ENCODE measurements at places on chromosomes 2 and 18.

DNA sequence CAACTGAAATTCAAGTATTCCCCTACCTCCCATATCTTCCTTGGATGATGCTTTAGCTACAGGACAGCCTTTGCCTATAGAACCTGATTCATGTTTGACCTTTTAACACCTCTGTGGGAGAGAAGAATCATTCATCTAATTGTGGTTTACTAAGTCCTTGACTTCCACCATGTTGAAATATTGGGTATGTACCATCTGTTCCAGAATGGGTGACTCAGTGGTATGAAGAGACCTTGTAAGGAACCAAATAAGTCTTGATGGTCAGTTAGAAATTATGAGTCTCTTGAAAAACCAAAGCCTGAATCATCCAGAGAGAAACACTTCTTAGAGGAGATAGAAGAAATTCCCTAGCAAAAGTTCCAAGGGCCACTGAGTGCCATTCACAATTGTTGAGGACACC, 27.5 kb downstream of the STAMBP start:
- no peak for DNase-seq

DNA sequence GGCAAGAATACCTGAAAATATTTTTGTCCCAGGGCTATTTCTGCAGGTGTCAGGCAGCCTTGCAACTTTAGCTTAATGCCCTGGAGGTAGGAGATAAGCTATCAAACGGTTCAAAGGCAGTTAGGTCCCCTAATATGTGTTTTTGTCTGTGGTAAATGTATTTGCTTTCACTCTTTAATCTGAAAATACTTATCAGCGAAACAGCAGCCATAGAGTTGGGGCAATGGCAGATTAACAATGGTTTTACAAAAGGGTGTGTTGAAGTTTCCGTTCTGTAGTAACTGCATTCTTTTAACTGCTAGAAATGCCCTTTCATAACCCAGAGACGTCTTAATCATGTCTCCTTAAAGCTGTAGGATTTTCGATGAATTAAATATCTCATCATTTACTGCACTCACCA, 265.0 kb upstream of the TRIB2 start:
- no peak for DNase-seq

DNA sequence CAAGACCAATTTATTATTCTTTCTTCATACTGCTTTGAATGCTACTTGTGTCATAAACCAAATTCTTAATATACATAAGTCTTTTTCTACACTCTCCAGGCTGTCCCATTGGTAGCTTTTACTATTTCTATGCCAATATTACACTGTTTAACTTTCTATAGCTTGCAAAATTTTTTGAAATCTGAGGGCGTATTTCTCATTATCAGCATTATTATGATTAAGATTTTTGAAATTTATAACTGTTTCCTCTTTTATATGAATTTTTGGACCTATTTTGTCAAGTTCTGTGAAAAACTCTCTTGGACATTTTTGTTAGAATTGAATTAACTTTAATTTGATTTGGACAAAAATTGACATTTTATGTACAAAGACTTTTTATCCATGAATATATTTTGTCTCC, 98.6 kb downstream of the GFPT1 start:
- DNase-seq: no peak

DNA sequence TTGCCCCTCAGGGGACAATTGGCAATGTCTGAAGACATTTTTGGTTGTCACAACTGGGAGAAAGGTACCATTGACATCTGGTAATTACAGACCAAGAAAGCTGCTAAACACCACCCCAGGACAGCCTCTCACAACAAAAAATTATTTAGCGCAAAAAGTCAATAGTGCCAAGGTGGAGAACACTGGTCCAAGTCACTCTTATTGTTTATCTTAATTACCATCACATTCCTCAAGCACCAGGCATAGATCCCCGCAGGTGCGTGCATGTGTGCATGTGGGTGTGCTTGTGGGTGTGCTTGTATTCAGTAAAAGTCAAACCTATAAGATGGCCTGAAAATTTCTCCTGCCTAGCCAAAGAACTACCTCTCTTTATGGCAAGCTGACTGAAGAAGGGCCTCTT, 74.9 kb upstream of the WDR75 start:
- DNase-seq: no peak

DNA sequence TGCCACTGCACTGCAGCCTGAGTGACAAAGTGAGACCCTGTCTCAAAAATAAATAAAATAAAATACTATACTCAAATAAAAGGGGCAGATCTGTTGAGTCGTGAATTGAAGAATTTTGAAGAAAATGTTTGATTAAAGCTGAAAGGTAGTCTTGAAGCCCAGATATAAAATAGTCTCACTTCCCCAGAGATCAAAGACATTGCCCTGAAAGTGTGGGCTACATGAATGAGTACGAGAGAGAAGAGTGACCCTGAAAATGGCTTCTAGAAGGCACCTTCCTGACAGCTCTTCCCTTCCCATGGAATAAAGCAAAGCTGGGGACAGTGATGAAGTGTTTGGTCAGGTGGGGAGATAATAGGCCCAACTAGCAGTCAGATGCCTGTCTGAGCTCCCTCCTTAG, 13.8 kb upstream of the FZD5 start:
- DNase-seq: no peak

- DNase-seq: no peak
Measured at GRCh38 chr2:229170916-229171315, 100.2 kb downstream of the PID1 start.

DNA sequence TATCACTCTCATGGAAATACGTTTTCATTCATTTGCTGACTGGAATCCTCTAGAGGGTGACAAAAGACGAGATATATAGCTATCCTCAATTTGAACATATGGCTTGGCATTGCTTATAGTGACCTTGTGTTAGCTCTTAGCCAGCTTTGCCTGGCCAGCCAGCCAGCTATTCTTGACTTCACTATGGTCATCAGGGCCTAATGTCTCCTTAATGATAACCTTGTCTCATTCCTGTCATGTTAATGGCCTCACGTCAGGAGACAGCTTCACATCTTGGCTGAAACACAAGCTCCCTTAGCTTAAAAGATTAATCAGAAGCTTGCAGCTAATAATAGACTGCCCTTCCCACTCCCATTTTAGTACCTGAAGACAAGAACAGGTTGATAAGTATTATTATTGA, 1517.5 kb upstream of the PIK3C3 start:
- peak; percentile 54 for DNase-seq

GRCh38 chr2:54728669-54729120, 5.2 kb downstream of the EML6 start:
- DNase-seq: no peak

DNA sequence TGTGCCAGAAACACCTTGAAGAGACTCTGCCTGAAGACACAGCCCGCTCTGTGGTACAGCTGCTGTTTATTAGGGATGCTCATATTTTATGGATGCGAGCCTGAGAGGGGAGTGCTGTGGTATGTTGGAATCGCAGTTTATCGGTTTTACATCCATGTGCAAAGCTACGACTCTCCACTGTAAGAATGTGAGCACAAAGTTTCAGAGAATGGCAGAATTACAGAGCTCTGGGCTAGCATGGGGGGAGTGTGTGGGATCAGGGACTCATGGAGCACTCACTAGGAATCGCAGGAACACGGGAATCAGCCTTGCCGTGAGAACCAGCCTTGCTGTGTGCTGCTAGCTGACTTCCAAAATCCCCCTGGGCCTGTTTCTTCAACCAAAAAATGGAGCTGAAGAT, 199.9 kb downstream of the RNF144A start:
- DNase-seq: no peak

- no peak for DNase-seq
Measured at GRCh38 chr2:42101206-42102023, 53.6 kb downstream of the PKDCC start.

GRCh38 chr2:17717666-17718065, 35.9 kb downstream of the SMC6 start:
- DNase-seq: no peak

GRCh38 chr18:78976765-78977636, 2.6 kb upstream of the SALL3 start:
- DNase-seq: no peak

- peak; percentile 93 for DNase-seq
Measured at GRCh38 chr2:227407591-227408151, 19.9 kb upstream of the SCYGR1 start.

DNA sequence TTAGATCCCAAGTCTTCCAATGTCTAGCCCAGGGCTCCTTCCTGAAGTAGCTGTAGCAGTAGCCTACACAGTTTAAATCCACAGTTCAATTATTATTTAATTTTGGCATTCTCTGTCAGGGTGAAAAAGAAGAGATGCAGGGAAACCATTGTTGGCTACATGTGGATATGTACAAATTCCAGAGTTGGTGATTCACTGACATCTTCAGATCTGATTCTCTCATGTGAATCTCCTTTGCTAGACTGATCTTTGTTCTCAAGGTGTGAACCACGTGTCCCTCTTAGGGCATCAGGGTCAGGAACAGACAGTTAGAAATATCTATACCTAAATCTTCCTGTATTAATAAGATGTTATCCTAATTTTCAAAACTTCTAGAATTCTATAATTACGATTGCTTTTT, 36.7 kb downstream of the ADCYAP1 start:
- no peak for DNase-seq

GRCh38 chr2:26033270-26033817, 540 bp upstream of the RAB10 start:
- peak; percentile 94 for DNase-seq

DNA sequence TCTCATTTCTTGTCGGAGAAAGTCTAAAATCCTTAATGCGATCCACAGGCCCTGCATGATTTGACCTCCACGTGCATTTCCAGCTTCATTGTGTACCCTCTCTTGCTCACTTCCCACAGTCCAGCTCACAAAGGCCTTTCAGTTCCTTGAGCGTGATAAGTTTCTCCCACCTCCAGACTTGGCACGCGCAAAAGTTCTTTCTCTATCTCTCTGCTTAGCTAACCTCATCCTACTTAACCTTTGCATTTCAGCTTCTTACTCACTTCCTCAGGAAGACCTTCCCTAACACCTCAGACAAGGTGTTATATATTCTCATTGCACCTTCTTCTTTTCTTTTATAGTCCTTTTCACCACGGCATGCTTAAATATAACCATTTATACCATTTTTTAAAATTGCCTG, 124.8 kb upstream of the XPO1 start:
- no peak for DNase-seq

GRCh38 chr2:120392923-120393322, 47.0 kb downstream of the INHBB start:
- no peak for DNase-seq

- DNase-seq: no peak
Measured at GRCh38 chr2:27059141-27059820, 7.8 kb downstream of the AGBL5 start.

DNA sequence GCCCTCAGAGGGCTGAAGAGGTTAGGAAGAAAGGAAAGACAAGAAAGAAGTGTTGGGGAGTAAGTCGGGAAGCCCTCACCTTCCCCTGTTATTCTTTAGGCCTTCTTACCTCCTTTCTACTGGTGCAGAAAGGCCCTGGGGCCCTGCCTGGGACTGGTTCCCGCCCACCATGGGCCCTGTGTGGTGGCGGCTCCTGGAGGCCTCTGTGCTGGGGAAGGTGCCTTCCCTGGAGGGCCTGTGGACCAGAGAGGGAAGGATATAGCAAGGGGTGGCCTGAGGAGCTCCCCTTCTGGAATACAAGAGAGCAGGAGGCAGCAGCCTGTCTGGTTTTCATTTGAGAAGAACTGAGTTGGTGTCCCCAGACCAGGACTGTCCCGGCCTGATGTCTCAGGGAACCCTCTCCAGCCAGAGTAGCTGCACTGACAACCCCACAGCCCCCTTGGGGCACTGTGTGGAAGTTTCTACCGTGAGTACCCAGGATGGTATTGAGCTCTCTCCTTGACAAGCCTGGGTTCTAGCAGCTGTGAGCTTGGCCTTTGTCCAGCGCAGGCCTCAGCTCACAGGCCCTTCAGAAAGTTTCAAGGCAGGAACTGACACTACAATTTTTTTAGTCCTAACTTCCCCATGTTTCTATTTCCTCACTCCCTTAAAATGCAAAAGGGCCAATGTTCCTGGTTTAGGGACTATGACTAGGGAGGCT, 47.1 kb downstream of the EFR3B start:
- no peak for DNase-seq

GRCh38 chr2:174611854-174612253, 14.2 kb upstream of the WIPF1 start:
- no peak for DNase-seq

DNA sequence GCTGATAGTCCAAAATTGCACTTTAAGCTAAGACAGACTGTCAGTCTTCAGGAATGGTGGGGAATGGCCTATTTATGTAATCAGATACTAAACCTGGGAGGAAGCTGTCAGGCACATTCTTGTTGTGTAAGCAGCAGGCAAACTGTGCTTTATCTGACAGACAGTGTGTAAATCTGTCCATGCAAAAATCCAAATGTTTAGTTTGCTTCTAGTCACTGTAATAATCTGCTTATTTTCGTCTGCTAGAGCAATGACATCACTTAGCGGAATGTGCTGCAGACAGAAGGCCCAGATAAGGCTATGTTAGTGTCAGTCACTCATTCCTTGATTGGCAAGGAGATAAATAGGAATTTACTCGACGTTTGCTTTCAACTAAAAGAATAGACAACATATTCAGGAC, 263.5 kb downstream of the ZNF407 start:
- peak; percentile 11 for DNase-seq

DNA sequence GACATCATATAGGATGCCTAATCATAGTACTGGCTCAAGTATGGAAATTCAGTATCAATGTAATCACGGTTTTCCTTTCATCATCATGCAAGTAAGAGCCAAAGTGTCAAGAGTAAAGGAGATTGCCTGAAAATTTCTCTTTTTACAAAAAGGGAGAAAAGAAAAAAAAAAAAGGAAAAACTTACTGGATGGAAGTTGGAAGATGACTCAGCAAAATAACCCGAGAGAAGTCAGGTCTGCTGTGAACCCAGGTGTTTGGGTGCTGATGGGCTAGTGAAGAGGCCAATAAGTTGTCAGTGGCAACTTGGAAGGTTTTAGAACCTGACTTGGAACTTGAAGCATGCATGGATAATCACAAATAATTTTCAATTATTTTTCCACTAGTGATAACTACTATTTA, 441.9 kb upstream of the SLC14A2 start:
- no peak for DNase-seq

DNA sequence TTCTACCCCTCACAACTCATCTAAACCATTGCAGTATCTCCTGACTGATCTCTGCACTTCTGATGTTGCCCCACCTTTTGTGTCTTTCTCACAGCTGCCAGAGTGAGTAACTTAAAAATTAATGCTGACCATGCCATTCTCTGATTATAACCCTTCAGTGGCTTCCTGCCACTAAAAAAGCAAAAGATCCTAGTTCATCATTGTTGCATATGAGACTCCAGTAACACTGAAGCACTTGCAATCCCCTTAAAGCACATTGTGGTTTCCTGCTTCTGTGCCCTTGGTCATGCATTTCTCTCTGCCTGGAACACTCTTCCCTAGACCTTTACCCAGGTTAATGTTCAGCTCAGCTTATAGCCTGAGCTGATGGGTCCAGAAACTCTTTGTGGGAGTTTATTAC, 95.1 kb upstream of the WDSUB1 start:
- DNase-seq: no peak

- peak; percentile 77 for DNase-seq
Measured at GRCh38 chr18:8389391-8390340, 219.6 kb upstream of the RAB12 start.

DNA sequence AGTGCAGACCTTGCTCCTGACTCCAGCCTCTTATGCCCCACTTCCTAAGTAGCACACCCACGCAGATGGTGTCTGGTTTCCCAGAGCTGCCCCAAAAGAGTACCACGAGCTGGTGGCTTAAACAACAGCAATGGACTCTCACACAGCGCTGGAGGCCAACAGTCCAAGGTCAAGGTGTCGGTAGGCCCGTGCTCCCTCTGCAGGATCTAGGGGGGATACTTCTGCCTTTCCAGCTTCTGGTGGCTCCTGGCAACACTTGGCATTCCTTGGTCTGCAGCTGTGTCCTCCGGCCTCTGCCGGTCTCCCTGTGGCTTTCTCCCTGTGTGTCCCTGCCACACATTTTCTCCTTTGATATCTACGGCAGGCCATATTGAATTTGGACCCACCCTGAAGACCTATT, 99.0 kb downstream of the TSHZ1 start:
- DNase-seq: no peak
